ENCODE measurements at places on chromosomes 4 and X.
A peak's percentile ranks its signal among the peaks of the same experiment; 100 is the strongest.

DNA sequence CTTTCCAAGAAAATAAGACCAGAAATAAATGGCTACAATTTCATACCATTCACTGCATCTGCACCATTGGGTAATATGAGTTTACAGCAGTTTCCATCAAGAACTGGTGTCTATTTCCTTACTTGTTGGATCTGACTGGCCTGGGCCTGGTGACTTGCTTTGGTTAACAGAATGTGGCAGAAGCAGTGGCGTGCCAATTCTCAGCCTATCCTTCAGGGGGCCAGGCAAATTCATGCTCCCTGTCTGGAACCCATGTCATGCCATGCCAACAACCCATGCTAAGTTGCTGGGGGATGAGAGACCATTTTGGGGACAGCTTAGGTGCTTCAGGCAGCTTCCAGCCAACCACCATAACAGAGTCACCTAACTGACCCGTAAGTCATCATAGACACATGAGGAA is 656.7 kb downstream of the SPOCK3 start:
- DNase-seq, result no peak

DNA sequence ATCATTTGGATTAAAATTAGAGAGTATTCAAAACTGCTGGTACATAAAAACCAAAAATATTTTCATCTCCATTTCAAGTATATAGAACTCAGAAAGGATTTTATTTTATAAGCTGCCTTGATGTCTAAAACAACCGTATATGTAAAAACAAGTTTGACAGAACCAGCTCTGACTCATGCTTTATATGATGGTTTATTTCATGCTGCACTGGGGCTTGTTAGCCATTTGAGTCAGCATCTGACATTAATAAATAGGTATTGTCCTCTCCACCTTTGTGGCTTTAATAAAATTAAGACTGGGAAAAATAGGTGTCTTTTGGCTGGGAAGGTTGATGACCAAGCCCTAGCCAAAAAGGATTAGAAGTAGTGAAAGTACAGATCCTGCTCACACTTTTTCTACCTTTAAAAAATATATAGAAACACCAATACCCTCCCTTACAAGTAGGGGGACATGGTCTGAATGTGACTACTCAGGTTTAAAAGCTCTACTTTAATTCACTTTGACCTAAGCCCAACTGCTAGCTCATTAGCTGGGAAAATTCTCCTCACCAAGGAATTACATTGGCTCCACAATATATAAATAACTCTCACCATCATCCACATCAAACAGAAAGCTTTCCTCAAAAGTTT is 228.1 kb downstream of the ADAMTS3 start:
- DNase-seq, result no peak

DNA sequence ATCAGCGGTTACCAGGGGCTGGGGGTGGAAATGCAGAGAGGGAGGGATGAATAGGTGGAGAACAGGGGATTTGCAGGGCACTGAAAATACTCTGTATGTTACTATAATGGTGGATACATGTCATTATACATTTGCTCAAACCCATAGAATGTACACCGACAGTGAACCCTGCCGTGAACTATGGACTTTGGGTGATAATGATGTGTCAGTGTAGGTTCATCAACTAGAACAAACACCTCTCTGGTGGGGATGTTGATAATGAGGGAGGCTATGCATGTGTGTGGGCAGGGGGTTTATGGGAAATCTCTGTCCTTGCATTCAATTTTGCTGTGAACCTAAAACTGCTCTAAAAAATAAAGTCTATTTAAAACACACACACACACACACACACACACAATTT is 11.5 kb downstream of the HPSE start:
- no peak for DNase-seq

- DNase-seq, result no peak
These were observed 8.0 kb upstream of the ARSJ start for GRCh38 chr4:113987382-113987941.

DNA sequence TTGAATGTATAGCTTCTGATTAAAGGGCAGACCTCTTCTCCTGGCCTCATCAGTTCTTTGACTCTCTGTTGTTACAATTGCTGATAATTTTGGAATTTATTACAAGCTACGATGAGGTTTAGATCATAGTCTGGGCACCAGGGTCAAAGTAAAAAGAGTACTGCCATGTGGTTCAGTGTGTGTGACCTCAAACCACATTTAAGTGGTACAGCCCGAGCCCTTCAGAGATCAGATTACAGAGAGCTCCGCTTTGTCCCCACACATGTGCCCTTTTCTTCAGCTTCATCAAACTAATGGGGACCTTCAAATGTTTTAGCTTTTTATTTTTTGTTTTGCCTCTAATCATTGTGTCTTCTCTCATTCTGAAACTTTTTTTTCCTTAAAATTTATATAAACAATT is 37.1 kb downstream of the SPANXN2 start:
- DNase-seq, result no peak

- no peak for DNase-seq
These were observed 64.9 kb upstream of the NPY2R start for GRCh38 chr4:155143512-155143911.

DNA sequence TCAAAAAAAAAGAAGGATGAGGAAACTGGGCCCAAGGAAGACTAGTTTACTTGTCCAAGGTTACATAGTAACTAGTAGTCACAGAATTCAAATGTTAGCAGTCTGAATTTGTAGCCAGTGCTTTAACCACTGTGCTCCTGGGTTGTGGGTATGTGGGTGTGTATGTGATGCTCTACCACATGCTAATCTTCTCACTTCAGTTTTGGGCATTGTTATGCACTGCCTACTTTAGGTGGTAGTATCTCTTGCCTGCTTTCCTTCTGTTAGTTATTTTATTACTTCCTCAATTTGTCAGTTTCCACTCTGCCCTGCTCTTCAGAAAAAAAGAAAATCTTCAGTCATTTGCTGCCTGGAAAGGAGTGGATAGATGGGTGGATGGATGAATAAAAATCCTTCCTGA is 219.2 kb downstream of the RPA4 start:
- DNase-seq, result no peak

- no peak for DNase-seq
These were observed 9.7 kb upstream of the TMEM165 start for GRCh38 chr4:55386073-55386472.

DNA sequence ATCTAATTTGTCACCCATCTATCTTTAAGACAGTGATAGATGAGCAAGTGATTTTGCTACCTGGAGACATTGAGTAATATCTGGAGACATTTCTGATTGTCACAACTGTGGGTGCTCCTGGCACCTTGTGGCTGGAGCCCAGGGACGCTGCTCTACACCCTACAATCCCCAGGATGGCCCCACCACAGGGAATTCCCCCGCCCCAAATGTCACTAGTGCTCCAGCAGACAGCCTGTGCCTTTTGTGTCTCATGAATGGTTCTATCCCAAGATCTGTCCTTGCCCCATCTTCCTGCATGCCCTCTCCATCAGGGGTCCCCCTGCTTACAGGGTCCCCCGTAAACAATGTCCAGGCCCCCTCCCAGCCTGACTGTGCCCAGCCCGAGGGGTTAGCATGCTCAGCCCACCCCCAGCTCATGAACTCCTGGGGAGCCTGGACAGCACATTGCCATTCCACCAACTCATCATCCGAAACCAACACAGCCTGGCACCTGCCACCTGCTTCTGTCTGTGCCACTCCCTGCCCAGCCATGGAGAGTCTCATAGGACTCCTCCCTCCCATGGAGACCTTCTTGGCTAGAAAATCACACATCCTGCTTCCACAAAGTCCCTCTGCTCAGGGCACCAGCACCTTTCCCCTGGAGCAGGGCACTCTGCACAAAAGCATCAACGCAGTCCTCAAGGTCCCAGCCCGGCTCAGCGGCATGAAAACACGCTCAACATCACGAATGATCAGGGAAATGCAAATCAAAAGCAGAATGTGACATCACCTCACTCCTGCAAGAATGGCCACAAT is 5.7 kb downstream of the P2RY8 start:
- DNase-seq, result no peak

DNA sequence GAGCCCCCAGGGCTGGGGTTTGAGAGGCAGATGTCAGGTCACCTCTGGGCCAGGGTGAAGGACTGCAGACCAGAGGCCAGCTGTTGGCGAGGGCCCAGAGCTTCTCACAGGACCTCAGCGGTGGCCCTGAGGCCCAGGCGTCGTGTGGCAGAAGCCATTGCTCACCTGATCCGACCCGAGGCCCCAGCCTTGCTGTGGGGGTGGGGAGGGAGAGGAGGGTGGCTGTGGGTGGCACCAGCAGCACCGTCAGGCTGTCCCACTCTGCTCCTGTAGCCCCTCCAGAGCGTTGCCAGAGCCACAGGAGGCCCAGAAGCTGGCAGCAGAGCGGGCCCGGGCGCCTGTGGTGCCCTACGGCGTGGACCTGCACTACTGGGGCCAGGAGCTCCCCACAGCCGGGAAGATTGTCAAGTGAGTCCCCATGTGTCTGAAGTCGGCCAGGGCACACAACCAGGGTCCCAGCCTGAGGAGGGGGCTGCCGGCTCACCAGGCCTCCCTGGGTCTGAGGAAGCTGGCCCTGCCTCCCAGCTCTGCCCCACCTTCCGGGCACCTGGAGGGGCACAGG is 28.8 kb downstream of the UVSSA start:
- DNase-seq, result no peak

DNA sequence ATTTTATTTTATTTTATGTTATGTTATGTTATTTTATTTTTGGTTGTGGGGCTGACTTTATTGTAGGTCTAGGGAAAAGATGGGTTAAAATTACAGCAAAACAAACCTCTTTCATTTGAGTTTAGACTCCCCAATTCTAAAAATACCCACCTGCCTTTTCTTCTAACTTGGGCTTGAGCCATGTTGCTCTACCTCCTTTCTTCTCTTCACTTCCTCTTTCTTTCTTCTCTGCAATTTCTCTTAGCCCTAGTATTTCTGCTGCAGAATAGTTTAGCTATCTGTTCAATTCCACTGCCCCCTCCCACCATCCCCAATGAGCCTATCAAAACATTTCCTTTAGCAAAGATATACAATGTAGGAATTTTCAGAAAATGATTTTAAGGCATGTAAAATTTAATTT is 653.3 kb downstream of the ARAP2 start:
- DNase-seq, result no peak

- no peak for DNase-seq
These were observed 139.7 kb downstream of the CFAP299 start for GRCh38 chr4:80475236-80475635.

- DNase-seq, result no peak
These were observed 1133.9 kb downstream of the SH3BGRL start for GRCh38 chrX:82335772-82336171.

- DNase-seq, result no peak
These were observed 14.2 kb upstream of the TCEAL4 start for GRCh38 chrX:103571121-103571520.

GRCh38 chrX:41412261-41413081 is 34.7 kb upstream of the NYX start:
- DNase-seq, result no peak

DNA sequence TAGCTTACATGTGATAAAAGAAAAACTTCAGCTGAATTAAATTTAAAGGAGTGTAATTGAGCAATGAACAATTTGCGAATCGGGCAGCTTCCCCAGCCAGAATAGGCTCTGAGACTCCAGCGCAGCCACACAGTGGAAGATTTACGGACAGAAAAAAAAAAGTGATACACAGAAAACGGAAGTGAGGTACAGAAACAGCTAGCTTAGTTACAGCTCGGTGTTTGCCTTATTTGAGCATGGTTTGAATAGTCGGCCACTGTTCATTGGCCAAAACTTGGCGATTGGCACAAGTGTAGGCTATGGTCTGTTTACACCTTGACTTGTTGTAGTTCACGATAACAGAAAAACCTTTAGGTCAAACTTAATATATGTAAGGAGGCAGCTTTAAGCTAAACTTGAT is 16.7 kb upstream of the SUPT20HL1 start:
- DNase-seq, result no peak

DNA sequence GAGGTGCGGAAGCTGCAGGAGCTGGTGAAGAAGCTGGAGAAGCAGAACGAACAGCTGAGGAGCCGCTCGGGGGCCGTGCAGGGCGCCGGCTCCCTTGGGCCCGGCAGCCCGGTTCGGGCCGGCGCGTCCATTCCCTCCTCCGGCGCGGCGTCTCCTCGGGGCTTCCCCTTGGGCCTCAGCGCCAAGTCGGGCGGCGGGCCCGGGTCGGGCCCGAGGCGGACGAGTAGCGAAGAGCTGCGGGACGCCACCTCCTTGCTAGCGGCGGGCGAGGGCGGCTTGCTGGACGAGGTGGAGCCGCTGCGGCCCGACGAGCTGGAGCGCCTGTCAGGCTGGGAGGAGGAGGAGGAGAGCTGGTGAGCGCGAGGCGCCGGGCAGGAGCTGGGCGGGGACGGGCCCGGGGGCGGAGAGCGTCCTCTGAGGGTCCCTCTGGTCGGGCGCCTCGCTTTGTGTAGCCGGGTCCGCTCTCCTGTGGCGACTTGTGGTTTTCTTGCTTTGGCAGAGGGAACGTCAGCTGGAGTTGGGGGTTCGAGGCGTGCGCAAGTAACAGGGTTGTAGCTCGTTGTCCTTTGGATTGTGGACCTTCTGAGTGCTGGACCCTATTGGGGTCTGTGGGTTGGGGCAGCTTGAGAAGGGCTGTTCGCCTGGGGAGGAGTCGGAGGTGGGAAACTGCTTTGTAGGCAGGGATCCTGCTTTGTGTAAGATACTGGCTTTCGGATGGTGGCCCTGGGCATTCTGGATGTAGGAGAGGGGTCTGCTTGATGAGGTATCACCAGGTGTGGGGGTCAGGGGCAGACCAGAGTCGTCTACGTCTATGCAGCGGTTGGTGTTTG is 662 bp downstream of the SLAIN2 start:
- peak; percentile 16 for DNase-seq

GRCh38 chr4:1209821-1210220 is 37.4 kb upstream of the SPON2 start:
- no peak for DNase-seq

GRCh38 chr4:69707807-69708206 is 52.6 kb downstream of the SULT1B1 start:
- no peak for DNase-seq

DNA sequence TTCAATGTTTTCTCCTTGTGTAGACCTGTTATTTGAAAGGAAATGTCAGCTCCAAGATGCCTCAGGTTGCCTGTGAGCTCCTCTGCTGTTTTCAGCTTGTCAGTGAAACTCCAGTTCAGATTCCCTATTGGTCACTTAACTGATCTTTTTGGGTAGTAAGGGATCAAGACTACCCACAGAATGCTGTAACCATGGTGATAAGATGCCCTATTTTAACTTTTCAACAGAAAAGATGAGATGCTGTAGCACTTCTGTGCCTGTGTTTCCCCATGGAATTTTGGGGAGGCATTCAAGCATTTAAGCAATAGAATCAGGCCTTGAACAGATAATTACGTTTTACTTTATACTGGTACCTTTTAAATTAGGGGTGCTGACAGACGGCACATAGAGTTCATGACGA is 106.6 kb upstream of the H2AZ1 start:
- no peak for DNase-seq

- DNase-seq, result no peak
These were observed 141.8 kb downstream of the RASL11B start for GRCh38 chr4:53003959-53004358.

DNA sequence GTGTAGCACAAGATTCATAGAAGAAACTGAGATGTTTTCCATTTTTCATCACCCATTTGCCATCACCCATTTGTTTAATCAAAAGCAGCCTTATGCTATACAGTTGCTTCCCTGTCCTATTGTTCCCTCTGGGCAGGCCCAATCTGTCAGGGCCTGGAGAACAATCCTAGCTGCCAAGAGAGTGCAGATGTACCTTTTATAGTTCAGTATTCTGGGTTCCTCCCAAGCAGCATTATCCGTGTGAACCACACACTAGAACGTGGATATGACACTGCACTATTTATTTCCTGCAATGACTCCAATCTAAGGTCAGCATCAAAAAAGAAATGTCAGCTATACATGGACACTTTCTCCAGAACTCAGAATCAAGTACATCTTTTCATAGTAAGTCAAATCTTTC is 269.0 kb downstream of the ADGRA3 start:
- DNase-seq, result no peak
